ENCODE measurements at places on chromosomes 4 and X.
A peak's percentile ranks its signal among the peaks of the same experiment; 100 is the strongest.

DNA sequence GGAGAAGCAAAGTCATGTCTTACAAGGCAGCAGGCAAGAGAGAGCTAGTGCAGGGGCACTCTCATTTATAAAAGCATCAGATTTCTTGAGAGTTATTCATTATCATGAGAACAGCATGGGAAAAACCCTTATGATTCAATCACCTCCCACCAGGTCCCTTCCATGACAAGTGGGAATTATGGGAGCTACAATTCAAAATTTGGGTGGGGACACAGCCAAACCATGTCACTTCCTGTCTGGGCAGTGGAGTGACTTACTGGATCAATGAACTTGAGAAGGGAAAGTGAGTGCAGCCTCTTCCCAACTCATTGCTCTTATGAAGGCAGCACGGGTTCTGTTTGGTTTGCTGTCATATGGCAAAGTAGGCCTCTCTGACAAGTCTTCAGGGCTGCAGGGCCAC is 261.8 kb upstream of the TAPT1 start:
- no peak for DNase-seq

DNA sequence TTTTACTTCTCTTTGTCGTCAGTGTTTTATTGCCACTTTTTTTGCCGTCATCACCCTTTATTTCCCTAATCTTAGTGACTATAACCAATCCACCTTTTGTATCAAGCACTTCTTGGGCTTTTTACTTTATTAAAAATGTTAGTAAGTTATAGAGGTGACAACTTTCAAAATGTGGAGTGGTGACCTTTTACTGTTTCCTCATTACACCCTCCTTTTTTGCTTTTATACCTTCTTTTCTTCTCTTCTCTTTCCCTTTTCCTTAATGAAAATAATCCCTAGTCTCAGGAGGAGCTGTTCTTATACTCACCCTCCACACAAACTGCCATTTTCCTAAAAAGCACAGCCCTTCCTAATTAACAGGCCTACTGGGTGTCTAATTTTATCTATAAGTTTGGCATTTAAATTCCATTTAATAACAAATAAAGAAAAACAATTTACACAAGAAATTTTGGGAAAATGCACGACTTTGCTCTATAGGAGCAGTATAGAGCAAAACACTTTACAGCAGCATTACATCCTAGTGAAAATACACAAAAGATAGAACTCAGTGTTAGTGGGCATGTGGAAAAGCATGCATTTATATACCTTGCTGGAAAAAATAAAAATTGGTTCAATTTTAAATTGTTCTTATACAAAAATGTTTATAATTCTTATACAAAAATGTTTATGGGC is 27.3 kb downstream of the BBS12 start:
- no peak for DNase-seq

DNA sequence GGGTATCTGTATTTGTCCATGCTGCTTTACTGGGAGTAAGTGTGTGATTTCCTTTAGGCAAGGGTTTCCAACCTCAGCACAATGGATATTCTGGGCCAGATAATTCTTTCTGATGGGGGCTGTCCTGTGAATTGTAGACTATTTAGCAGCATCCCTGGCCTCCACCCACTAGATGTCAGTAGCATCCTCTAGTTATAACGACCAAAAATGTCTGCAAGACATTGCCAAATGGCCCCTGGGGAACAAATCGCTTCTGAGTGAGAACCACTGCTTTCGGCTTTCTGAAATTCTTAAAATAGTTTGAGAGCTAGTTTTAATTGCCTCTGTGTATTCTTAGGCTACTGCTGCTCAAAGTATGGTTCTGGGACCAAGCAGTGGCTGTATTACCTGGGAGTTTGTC is 81.2 kb upstream of the GPM6B start:
- DNase-seq: no peak

DNA sequence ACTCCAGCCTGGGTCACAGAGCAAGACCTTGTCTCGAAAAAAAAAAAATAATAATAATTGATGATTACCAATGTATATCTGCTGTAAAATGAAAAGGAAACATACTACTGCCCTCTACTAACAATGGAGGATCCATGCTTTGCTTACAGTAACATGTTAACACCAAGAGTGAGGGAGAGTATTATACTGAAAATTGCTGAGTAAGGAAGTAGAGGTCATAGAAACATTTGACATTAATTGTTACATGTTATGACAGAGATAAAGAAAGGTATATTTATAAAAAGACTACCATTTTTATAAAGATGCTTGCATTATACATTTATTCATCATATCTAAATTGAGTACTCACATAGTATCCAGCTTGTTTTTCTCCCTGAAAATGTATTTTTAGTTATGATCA is 1989.8 kb upstream of the TENM3 start:
- no peak for DNase-seq

- no peak for DNase-seq
Measured at GRCh38 chrX:17674601-17675000, 62.7 kb upstream of the SCML1 start.

DNA sequence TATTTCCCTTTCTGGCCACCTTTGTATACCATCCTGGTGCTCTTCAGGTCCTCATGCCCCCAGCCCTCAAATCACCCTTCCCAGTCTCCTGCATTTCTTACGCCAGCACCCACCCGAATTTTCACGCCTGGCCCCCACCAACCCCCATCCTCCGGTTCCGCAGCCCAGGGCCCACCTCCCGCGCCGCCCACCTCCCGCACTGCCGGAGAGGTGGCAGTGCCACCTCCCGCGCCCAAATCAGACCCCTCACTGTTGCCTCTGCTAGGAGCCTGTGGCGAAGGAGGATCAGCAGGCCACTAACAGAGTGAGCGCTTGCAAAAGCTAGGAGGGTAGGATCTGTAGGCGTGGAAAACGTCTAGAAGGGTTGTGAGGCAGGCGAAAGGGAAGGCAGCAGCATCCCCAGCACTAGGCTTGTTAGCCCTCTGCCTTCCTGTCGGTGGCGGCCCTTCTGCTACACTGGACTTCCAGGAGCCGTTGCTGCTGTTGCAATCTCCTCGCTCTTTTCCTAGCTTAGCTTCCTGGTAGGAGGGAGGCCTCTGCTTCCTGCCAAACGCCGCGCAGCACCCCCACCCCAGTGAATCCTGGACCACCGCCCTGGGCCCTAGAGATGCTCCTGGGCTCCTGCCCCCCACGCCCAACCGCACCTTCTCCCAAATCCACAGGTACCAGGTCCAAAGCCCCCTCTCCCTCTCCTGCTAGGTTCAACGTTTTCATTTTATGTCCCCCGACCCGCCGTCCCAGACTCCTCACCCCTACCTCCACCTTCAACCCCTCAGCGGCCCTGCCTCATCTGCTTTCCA is 51.0 kb downstream of the SPIN2B start:
- DNase-seq: no peak

- peak; percentile 28 for DNase-seq
Measured at GRCh38 chr4:139596034-139596683, 40.1 kb upstream of the SETD7 start.

- no peak for DNase-seq
Measured at GRCh38 chr4:11487868-11488544, 59.3 kb upstream of the HS3ST1 start.

DNA sequence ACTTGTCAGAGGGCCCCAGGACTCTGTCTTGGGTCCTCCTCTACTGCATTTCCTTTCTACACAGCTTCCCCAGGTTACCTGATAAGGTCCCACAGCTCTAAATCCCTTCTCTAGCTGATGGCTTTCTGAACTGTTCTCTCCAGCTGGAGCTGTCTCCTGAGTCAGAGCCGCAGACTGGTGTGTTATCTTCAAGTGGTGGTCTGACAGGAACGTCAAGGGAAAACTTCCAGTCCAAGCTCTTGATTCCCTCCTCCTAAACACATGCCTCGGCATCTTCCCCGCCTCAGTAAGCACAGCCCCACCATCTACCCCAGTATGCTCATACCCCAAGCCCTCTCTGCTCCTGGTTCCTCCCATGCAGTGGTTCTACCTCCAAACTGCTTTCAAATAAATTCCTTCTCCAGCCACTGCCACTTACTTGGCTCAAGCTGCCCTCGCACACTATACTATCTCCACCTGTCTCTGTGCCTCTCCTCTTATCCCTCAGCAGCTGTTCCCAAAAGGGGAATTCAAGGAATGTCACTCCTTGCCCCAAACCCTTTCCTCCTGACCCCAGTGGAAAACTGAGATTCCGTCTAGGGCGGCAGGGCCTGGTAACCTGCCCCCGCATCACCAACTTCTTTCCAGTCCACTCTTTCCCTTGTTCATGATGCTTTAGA is 17.2 kb upstream of the CENPU start:
- DNase-seq: no peak

DNA sequence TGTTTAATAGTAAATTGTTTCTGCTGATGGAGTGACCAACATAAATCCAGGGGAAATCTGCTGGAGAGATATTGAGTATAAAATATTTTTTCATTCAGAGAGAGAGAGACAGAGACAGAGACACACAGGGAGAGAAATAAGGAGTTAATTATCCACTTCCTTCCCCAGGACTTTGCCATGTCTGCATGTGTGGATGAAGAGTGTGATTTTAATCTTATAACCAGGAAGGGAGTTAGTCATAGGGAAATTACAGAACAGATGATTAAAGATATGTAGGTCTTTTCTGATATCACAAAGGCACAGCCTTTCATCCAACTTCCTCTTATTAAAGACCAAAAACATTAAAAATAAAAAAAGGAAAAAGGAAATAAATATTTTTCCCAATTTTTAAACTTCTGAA is 526.3 kb downstream of the SPRY1 start:
- no peak for DNase-seq
